ENCODE measurements at places on chromosomes 13 and 19.

GRCh38 chr13:50412046-50412617 lies 396.9 kb downstream of the KCNRG start:
- no peak for DNase-seq

DNA sequence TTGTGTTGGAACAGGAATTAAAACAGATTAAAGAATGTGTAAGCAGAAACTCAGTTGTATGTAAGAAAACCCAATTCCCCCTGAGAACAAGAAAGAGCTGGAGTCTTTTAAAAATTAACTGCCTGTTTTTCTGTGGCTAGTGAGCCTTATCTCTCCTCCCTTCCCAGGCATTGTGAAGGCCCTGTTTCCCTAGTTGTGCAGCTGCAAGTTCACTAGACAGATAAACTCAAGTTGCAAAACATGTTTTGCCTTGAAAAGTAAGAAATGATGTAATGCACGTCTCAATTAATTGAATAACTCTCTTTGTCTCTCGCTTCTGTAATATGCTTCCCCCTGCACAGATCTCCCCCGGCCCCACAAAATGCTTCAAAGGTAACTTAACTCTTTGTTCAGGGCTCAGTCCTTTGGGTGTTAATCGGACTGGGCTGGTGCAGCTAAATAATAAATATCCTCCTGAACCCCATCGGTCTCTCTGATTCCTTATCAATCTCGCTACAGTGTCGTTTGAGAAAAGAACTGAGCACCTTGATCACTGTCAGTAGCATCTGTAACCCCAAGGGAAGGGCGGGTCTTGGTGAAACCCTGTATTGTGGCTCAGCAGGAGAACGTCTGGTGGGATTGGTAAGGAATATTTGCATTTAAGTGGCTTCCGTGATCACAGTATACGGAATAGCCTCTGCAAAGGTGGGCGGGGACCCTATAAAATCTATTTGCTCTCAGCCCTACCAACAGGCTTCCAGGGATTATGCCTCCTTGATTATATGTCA lies 1.6 kb upstream of the ZNF556 start:
- DNase-seq = no peak

- DNase-seq = no peak
Observed at GRCh38 chr13:66940113-66940512, 290.0 kb downstream of the PCDH9 start.

DNA sequence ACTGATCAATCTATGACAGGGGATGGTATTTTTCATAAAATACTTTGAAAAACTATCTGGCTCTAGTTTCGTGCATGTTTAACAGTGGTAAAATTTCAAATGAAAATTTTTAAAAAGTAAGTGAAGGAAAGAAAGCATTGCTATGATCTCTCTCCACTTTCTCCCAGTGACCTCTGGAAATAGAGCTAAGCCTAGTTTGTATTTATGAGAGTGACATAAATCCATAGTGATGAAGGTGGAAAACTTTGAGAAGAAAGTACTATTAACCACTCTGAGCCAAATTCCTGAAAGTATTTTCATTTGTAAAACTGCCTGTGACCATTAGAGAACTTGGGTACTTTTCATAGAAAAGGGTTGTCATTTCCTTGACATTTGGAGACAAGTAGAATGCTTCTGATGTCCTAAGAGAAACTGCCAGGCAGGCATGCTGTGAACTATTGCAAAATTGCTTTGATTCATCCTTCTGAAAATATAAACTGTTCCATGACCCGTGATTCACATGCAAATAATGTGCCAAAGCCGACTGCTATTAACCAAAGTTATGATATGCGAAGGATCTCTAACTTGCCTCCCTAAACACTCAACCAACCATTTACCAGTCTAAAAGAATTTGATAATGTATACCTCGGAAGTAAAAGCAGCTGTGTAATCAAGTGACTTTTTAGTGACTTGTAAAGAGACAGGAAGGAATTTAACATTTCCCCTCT lies 133.2 kb downstream of the VWA8 start:
- no peak for DNase-seq

Data from left hindlimb (tissue), 1 donor.